Kidney (tissue), 22 donors: ENCODE measurements at places on chromosomes 4 and X. TPM values are rescaled to one million over a fixed set of nuclear protein-coding genes. Genes with fewer than 3 reads are reported as not detected.
A peak's percentile ranks its signal among the peaks of the same experiment; 100 is the strongest.

The GPR50 gene
- not detected for total RNA-seq

The GAGE2A gene
- total RNA-seq: not detected

The CAPN6 gene
- 25.0 TPM for total RNA-seq

DNA sequence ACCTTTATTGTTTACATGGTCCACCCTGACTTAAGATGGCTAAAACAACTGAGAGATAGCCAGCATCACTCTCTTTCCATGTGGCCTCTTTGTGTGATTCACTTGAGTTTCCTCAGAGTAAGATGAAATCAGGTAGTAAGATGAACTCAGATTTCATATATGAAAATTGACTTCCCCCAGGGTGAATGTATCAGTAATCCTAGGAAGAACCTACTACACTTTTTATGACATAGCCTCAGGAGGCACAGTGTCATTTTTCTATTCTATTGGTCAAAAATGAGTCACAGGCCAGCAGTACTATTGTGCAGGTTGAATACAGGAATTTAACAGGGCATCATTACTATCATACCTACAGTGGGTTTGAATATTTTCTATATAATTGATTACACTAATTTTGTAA lies 14.6 kb upstream of the SULT1E1 start:
- DNase-seq: no peak

- no peak for DNase-seq
Measured at GRCh38 chrX:11672213-11672612, 6.5 kb upstream of the ARHGAP6 start.

DNA sequence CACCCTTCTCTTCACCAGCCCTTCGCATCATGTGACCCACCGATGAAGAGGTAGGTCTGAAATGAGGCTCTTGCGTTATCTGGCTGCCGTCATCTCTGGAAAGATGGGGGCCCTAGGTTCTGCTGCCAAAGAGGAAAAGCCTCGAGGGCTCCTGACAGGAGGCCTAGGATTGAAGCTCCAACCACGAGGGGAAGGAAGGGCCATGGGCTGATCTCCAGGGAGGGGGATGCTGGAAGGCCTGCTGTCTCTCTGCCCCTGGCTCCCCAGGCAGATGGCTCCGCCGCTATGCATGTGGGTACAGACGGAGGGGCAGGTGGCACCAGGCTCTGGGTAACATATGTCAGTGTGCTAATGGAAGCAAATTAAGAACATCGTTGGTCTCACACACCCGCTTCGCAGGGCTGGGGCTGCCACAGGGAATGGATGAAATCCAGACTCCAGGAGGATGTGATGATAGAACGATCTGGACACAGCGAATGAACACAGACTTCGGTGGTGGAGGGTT lies 44.9 kb downstream of the AFAP1 start:
- no peak for DNase-seq

The SASH3 gene
- total RNA-seq: 18.3 TPM

The PRKG2 gene
- 1.4 TPM for total RNA-seq

DNA sequence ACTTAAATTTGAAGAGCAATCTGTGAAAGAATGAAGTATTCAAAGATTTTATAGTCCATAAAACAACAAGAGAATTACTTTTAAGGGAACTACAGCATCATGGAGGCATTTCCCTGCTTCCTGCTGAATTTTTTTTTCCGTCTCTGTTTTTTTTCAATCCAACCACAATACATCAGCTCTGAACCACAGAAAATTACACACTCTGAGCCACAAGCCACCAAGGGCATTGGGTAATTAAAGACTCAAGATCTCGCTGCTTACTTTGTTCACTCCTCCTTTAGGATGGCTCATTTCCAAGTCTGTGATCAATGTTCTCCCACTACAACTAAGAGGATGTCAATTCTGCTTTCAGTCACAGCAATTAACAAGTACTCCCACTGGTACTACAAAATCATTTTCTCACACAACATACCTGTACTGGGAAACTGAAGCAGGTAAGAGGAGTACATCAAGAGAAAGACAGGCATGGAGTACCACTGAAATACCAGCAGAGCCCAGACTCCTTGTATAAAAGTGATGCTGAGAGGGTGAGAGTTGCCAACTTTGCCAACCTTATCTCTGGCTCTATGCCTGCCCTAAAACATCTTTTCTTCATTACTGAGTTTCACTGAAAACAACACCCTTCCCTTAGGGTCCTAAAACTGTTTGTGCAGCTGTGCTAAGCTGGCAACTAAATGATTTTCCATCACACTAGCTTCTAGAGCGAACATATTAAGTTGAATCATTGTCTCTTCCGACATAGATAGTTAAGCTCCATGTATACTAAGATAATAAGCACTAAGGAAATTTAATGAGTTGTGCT lies 105.8 kb upstream of the MAGEB18 start:
- no peak for DNase-seq

The EVC gene
- total RNA-seq: 159 TPM

- DNase-seq: no peak
Measured at GRCh38 chr4:12644261-12644660, 839.9 kb downstream of the RAB28 start.

The HS6ST2 gene
- total RNA-seq: 2.0 TPM

GRCh38 chrX:69430785-69431184 lies 73.3 kb upstream of the NALF2 start:
- peak; percentile 6 for DNase-seq

The SCLT1 gene
- 16.0 TPM for total RNA-seq

- DNase-seq: no peak
Measured at GRCh38 chr4:187491959-187492358, 503.6 kb upstream of the ZFP42 start.

DNA sequence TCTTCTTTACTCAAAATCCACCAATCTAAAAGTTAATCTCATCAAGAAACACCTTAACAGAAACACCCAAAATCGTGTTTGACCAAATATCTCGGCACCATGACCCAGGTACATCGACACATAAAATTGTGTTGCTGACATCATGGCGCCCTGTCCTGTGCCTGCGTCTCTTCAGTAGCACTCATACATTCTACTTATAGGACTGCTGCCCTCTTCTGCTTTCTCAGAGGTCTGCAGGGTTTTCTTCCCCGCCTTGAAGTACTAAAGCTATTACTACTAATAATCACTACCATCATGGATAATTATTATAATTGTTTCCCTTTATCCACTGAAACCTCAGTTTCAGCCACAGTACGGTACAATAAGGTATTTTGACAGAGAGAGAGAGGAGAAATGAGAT lies 1403.1 kb upstream of the TENM3 start:
- DNase-seq: no peak

The RTL5 gene
- total RNA-seq: 6.9 TPM

DNA sequence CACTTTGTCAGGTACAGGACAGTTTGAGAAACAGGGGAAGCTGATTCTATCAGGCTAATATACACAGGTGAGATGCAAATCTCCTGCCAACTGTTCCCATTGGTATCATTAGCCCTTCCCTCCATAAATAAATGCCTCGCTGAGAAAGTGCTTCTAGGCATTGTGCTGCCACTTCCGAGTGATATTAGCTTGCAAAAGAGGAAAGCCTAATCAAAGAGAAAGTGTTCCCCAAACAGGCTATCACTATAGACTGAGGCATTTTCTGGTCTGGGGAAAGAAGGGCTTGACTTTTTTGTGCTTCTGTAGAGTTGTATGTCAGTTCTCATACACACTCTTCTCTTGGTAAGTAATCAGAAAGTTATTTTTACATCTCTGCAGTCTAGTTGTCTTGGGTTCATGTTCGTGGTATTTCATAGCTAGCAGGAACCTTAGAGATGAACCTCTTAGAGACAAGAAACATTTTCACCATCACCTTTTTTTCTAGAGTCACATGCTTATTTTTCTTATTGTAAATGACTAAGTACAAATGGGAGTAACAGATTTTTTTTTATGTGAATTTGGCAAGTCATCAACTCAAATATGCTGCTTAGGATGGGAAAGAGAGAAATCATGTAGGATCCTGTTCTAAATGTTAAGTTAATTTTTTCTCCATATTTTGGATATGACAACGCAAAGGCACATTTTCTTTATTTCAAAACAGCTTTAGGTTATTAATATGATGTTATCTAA lies 1009.8 kb downstream of the ADGRL3 start:
- DNase-seq: no peak

GRCh38 chrX:134963041-134963440 lies 27.8 kb upstream of the SMIM10 start:
- DNase-seq: no peak

GRCh38 chr4:185213877-185214276 lies 4.5 kb downstream of the SNX25 start:
- no peak for DNase-seq

The DGAT2L6 gene
- not detected for total RNA-seq

DNA sequence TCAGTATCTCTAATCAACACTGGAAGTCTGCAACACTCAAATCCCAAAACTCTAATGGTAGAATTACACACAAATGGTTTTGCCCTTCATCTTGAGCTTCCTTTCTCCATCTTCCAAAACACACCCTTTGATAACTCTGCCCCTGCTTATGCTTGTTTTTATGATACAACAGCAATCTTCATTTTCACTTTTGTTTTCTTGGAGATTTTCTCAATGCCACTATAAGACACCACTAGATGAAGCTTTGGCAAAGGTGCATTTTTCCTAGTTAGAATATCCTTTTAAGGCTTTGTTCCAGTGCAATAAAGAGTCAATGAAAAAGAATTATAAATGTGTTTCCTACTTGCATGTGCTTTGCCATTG lies 472.4 kb upstream of the NWD2 start:
- DNase-seq: no peak

The ZCCHC18 gene
- total RNA-seq: 0.79 TPM
